SJCRH30 (cell line): ENCODE measurements at places on chromosomes 5 and 9.

DNA sequence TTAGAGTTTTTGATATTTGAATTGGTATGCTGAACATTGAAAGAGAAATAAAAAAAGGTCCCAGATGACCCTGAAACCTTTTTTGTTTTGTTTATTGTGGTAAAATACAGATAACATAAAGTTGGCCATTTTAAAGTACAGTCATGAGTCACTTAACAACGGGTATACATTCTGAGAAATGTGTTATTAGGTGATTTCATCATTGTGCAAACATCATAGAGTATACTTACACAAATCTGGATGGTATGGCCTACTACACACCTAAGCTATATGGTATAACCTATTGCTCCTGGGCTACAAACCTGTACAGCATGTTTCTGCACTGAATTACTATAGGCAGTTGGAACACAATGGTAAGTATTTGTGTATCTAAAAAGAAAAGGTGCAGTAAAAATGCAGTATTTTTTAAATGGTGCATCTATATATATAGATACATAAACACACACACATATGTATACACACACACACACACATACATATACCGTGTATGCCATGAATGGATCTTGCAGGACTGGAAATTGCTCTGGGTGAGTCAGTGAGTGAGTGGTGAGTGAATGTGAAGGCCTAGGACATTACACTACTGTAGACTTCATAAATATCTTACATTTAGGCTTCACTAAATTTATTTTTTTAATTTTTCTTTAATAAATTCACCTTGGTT lies 31.0 kb downstream of the TTC1 start:
- no peak for DNase-seq

DNA sequence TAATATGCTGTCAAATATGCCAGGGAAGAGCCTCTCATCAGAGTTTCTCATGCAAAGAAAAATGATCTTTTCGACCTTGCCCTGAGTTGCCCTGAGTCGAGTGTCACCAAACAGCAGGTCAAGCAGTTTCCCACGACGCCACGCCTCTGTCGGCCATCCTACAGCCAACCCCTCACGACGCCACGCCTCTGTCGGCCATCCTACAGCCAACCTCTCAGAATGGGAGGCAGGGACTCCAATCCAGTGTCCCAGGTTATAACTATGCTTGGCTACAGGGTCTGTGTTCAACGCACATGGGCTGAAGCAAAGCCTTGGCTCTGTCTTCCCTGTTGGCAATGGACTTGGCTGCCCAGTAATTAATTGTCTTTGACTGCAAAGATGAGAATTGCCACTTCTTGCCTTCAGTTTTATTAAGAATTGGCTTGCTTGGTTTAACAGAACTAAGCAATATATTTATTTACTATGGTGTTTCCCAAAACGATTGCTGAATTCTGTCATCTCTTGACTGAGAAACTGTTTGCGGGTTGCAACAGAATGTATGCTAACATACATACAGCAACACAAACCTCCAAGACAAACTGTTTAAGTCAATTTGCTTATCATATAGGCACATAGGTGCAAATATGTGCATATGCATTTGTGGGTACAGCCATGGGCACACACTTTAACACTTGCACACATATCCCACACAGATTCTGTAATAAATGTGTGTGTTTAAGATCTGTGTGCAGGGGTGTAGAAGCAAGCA lies 352.9 kb downstream of the GLIS3 start:
- no peak for DNase-seq

DNA sequence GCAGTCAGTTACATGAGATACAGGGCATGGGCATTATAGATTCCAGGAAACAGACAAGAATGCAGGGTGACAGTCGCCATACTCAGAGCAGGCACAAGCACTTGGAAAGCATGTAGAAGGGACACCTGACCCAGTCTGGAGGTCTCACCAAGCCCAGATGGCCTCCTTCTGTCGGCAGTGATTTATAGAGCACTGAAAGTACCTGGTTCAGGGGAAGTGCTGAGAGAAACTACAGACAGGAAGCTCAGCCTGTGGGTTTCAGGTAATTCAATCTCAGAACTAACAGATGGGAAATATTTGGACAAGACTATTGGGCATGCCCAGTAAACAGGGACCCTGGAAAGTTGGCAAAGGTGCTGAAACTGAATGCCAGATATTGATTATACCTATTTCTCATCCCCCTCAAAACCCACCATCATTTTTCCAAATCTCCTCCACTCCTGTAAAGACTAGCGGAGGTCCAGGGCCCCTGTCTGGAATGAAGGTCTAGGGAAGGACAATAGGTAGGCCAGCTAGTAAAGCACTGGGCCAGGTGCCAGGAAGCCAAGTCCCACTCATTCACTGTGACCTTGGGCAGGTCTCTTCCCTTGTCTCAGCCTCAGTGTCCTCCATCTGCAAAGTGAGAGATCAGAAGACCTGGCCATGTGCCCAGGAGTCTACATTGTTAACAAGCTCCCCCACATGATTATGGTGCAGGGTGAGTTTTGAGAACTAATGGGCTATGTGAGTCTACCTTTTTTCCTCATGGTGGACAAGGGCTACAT lies 26.9 kb downstream of the KLHL3 start:
- no peak for DNase-seq

DNA sequence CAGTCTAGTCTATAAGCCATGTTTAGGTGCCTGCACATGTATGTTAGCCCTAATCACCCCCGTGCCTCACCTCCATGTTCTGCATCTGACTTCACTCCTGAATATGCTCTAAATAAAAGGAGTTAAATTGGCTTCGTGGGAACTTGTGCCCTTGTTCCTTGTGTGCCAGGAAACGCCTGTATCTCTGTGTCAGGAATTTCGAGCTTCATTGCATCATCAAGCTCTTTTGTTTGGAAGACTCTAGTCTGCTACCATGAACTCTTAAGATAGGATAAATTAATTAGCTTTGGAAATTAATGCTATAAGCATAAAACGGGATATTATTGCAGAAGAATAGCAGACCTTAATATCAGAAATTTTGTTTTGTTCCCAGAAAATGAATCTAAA lies 99.2 kb downstream of the ADCY2 start:
- no peak for DNase-seq
